ENCODE measurements at places on chromosomes 11 and 22.

DNA sequence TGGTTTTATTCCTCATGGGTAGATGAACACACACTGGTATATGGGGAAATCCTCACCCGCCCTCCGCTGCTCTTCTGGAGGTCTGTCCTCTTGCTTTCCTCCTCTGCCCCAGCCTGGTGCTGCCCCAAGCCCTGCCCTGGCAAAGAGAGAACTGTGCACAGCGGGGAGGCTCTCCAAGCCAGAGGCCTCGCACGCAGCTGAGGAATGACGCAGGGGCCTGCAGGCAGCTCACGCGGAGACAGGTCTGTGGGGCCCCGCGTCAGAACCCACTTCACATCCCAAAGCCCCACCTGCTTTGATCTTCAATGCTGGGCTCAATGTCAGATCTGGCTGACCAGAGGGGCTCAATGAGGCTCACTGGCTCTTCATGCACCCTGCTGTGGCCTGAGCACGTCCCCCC is 10.0 kb downstream of the GATD1 start:
- H3K27me3 ChIP-seq, result no peaks in the 10 kb centered on the region
- peaks cover 7% of the 10 kb centered on the region for H3K4me1 ChIP-seq
- H3K4me3 ChIP-seq, result no peak overlapping the region
- no peaks in the 10 kb centered on the region for H3K36me3 ChIP-seq
- H3K27ac ChIP-seq, result no peak overlapping the region

GRCh38 chr11:122004446-122004845 is 111.6 kb downstream of the BLID start:
- no peaks in the 10 kb centered on the region for H3K27me3 ChIP-seq
- no peak for DNase-seq
- H3K27ac ChIP-seq, result no peak overlapping the region
- H3K36me3 ChIP-seq, result no peaks in the 10 kb centered on the region

DNA sequence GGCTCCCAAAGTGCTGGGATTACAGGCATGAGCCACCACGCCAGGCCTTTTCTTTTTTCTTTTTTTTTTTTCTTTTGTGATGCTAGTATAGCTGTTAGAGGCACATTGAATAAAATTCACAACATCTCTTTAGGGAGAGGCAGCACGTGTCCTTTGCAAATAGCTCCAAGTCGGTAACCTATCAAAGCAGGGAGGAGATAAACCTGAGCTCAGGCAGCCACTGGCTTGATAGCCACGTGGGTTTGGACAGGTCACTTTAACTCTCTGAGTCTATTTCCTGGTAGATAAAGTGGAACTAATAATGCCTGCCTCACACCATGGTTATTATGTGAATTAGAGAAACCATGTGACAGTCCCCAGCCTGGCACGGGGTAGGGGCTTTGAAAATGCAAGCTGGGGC is 43.1 kb upstream of the ATXN10 start:
- peak; percentile 45 for DNase-seq
- H3K36me3 ChIP-seq, result no peaks in the 10 kb centered on the region
- H3K27ac ChIP-seq, result peak overlapping the region; percentile 31
- no peaks in the 10 kb centered on the region for H3K27me3 ChIP-seq
- peaks cover 28% of the 10 kb centered on the region for H3K4me1 ChIP-seq
- no peak overlapping the region for H3K4me3 ChIP-seq

- no peak for DNase-seq
- H3K4me3 ChIP-seq, result no peak overlapping the region
- H3K27me3 ChIP-seq, result peaks cover 8% of the 10 kb centered on the region
- no peaks in the 10 kb centered on the region for H3K36me3 ChIP-seq
- peaks cover 11% of the 10 kb centered on the region for H3K4me1 ChIP-seq
Measured at GRCh38 chr11:125922156-125922555, 17.8 kb downstream of the DDX25 start.

GRCh38 chr11:10608584-10608983 is 40.1 kb upstream of the LYVE1 start:
- H3K36me3 ChIP-seq, result no peaks in the 10 kb centered on the region
- H3K4me1 ChIP-seq, result no peaks in the 10 kb centered on the region
- no peak overlapping the region for H3K4me3 ChIP-seq

DNA sequence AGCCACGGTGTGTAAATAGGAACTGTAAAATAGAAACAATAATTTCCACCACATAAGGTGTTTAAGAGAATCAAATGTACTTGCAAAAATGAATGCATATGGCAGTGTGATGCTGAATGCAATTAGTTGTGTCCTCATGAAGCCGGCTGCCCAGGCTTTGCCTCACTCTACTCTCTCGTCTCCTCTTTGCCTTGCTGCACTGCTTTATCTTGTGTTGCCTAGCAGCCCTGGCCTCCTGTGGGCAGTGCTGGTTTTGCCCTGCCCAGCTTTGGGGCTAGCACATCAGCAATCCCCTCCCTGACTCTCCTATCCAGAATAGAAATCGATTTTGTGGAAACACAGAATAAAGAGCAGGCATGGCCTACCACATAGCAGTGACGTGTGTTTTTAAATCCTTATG is 30.0 kb downstream of the LRRC32 start:
- no peak overlapping the region for H3K4me3 ChIP-seq
- H3K27me3 ChIP-seq, result no peaks in the 10 kb centered on the region
- no peaks in the 10 kb centered on the region for H3K4me1 ChIP-seq
- no peaks in the 10 kb centered on the region for H3K36me3 ChIP-seq
- H3K27ac ChIP-seq, result no peak overlapping the region

- H3K36me3 ChIP-seq, result no peaks in the 10 kb centered on the region
- H3K4me1 ChIP-seq, result no peaks in the 10 kb centered on the region
- no peak overlapping the region for H3K27ac ChIP-seq
- H3K27me3 ChIP-seq, result no peaks in the 10 kb centered on the region
- H3K4me3 ChIP-seq, result no peak overlapping the region
Measured at GRCh38 chr11:95835768-95836488, 45.6 kb downstream of the CEP57 start.

GRCh38 chr11:118184784-118185579 is 8.5 kb upstream of the SCN2B start:
- no peaks in the 10 kb centered on the region for H3K27me3 ChIP-seq
- no peak for DNase-seq
- no peak overlapping the region for H3K4me3 ChIP-seq
- no peak overlapping the region for H3K27ac ChIP-seq
- no peaks in the 10 kb centered on the region for H3K4me1 ChIP-seq

- H3K27ac ChIP-seq, result peak overlapping the region; percentile 49
- no peaks in the 10 kb centered on the region for H3K36me3 ChIP-seq
- H3K4me1 ChIP-seq, result peaks cover 26% of the 10 kb centered on the region
- no peaks in the 10 kb centered on the region for H3K27me3 ChIP-seq
- peak; percentile 48 for DNase-seq
Measured at GRCh38 chr22:33577862-33578411, 342.3 kb downstream of the LARGE1 start.

DNA sequence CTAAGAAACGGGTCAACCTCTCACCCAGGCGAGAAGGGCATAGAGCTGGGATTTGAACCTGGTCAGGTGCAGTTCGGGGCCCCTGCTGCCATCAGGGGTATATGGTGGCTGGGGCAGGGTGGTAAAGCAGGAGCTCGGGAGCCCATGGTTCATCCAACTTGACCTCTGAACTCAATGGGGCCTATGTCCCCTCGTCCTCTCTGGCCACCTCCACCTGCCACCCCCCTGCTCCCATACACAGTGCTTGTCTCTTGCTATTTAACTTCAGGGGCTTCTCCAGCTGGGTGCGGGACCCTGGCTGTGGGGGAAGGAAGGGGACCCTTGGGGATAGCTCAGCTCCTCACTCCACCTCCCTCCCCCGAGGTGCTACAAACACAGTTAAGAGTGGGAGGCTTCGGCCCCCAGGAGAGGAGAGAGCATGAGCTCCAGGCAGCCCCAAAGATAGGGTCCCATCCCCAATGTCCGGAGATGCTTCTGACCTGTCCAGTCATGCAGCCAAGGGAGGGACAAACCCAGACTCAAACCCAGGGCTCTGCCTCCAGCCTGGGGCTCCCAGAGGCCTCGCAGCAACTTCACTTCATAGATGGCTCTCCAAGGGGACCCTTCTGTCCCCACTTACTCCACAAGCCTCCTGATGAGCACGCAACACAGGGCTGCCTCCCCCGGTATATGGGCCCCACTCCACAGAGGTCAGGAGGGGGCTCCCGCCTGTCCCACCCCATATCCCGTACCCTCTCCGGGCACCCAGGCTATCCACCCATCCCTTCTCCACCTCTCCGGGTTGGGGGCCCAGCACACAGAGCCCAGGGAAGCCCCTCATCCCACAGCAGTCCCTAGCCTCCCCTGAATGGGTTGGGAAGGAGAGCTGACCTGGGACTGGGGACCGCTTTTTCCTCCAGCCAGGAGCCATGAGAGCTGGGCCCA is 712 bp downstream of the IL2RB start:
- peaks cover 11% of the 10 kb centered on the region for H3K4me1 ChIP-seq
- DNase-seq, result no peak
- H3K36me3 ChIP-seq, result no peaks in the 10 kb centered on the region
- H3K4me3 ChIP-seq, result no peak overlapping the region

DNA sequence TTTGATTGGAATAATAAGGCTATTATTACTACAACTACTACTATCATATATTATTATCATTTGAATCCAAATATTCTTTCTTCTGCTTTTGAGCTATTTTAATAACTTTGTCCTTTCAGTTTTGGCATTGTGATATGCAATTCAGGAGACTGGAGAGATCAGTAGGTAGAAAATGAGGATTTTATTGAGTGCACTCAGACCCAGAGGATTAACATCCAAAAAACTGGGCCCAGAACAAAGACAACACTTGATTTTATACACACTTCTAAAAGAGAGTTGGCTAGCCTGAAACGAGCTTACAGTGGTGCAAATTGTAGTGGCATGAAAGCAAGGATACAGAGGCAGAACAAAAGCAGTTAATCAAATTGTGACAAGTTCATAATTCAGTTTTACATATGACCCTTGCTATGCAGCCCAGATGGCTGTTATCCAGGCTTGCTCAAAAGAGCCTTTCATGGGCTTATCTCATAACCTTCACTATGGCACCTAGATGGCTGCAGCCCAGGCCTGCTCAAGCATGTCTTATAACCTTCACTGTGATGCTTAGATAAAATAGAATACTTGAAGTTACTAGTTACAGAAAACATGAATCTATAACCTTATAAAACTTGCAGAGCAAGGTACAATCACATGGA is 796.3 kb upstream of the RAG2 start:
- no peak overlapping the region for H3K27ac ChIP-seq
- H3K4me3 ChIP-seq, result no peak overlapping the region
- no peaks in the 10 kb centered on the region for H3K27me3 ChIP-seq
- no peaks in the 10 kb centered on the region for H3K36me3 ChIP-seq
- DNase-seq, result no peak

GRCh38 chr11:78027759-78028158 is 4.7 kb upstream of the KCTD14 start:
- no peaks in the 10 kb centered on the region for H3K27me3 ChIP-seq
- peaks cover 50% of the 10 kb centered on the region for H3K4me1 ChIP-seq
- H3K27ac ChIP-seq, result no peak overlapping the region

GRCh38 chr11:36744375-36745168 is 146.5 kb upstream of the RAG2 start:
- H3K4me3 ChIP-seq, result no peak overlapping the region
- no peaks in the 10 kb centered on the region for H3K36me3 ChIP-seq
- no peaks in the 10 kb centered on the region for H3K4me1 ChIP-seq
- H3K27me3 ChIP-seq, result no peaks in the 10 kb centered on the region
- peak; percentile 79 for DNase-seq

- no peak overlapping the region for H3K4me3 ChIP-seq
Measured at GRCh38 chr11:12008790-12009616, 577 bp upstream of the DKK3 start.

GRCh38 chr11:71080239-71081097 is 171.9 kb downstream of the SHANK2 start:
- DNase-seq, result peak; percentile 60
- no peak overlapping the region for H3K27ac ChIP-seq
- no peaks in the 10 kb centered on the region for H3K4me1 ChIP-seq
- no peaks in the 10 kb centered on the region for H3K36me3 ChIP-seq

DNA sequence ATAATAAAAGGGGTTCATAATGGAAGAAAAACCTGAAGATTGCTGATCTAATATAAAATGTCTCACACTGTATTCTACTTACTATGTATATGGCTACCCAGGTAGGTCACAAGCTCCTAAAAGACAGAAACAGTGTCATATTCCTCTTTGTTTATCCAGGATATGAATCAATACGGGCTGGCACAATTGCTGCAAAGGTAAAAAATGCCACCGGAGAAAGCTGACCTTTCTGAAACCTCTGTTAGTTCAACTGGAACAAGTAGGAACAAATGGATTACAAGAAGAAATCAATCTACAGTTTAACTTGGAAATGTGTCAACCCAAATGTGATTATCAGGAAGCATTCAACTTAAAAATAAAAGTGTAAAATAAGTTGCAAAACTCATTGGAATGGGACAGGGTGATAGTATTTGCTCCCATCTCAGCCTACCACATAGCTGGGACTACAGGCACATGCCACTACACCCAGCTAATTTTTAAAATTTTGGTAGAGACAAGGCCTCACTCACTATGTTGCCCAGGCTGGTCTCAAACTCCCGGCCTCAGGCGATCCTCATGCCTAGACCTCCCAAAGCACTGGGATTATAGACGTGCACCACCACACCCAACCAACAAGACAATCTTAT is 27.6 kb downstream of the SLC35F2 start:
- H3K4me1 ChIP-seq, result peaks cover 23% of the 10 kb centered on the region
- no peaks in the 10 kb centered on the region for H3K36me3 ChIP-seq
- peak overlapping the region; percentile 77 for H3K27ac ChIP-seq
- peak; percentile 22 for DNase-seq
- H3K4me3 ChIP-seq, result no peak overlapping the region
- no peaks in the 10 kb centered on the region for H3K27me3 ChIP-seq

DNA sequence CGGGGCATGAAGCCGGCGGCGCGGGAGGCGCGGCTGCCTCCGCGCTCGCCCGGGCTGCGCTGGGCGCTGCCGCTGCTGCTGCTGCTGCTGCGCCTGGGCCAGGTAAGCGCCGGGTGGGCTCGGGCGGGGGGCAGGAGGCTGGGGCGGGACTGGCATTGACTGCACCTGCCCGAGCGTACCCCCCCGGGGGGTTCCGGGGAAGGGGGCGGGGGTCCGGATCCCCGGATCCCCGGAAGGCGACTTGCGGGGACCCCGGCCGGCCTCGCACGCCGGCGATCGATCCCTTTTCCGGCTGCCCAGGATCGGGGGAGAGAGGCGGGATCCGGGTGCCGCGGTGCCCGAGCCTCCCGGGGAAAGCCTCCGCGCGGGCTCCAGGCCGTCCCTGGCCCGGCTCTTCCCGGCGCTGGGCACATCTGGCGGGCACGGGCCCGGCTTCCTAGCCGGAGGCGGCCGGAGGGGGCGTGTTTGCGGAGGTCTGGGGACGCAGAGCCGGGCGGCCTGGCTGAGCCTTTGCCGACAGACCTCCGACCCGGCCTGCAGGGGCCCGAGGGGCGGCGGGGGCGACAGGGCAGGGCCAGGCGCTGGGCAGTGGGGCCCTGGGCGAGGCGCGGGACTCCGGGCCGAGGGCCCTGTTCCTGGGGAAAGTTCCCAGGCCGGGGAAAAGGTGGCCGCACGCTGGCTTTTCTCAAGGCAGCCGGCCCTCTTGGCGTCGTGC is 705 bp downstream of the PTPRJ start:
- no peaks in the 10 kb centered on the region for H3K36me3 ChIP-seq
- H3K27me3 ChIP-seq, result no peaks in the 10 kb centered on the region
- DNase-seq, result peak; percentile 59
- H3K27ac ChIP-seq, result peak overlapping the region; percentile 83

GRCh38 chr11:67113231-67113721 is 5.8 kb upstream of the KDM2A start:
- no peak overlapping the region for H3K27ac ChIP-seq
- no peak for DNase-seq
- peaks cover 6% of the 10 kb centered on the region for H3K4me1 ChIP-seq

GRCh38 chr11:8034604-8035190 is 46.3 kb upstream of the TUB start:
- no peak overlapping the region for H3K27ac ChIP-seq
- no peak overlapping the region for H3K4me3 ChIP-seq
- peaks cover 7% of the 10 kb centered on the region for H3K4me1 ChIP-seq
- no peak for DNase-seq

- peaks cover 29% of the 10 kb centered on the region for H3K4me1 ChIP-seq
- H3K27ac ChIP-seq, result no peak overlapping the region
- H3K4me3 ChIP-seq, result no peak overlapping the region
- H3K36me3 ChIP-seq, result no peaks in the 10 kb centered on the region
- H3K27me3 ChIP-seq, result no peaks in the 10 kb centered on the region
Measured at GRCh38 chr11:103086461-103086860, 5.5 kb downstream of the DCUN1D5 start.

Measured in body of pancreas (tissue), 4 donors.